ENCODE measurements at places on chromosomes 7 and 10.

GRCh38 chr7:122307228-122307621 is 2.7 kb upstream of the FEZF1 start:
- no peak for DNase-seq

DNA sequence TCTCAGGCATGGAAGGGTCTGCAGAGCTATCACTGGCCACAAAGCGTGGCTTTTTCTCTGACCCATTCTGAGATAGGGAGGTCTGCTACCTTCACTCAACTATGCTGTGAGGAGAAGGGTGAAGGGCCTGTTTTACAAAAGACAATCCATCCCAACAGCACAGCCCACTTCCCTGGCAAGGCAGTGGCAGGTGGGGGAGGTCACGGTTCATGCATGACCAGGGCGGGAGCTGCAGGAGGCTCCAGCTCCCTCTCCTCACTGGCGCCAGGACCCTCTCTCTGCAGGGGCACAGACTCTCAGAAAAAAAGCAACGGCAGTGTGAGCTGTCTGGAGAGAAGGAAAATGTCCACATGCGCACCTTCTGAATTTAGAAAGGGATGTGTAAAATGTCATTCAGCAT is 28.5 kb downstream of the GRB10 start:
- no peak for DNase-seq

- no peak for DNase-seq
Observed at GRCh38 chr7:96331233-96331632, 9.3 kb upstream of the SLC25A13 start.

- no peak for DNase-seq
Observed at GRCh38 chr7:151394076-151395035, 15.5 kb downstream of the WDR86 start.

DNA sequence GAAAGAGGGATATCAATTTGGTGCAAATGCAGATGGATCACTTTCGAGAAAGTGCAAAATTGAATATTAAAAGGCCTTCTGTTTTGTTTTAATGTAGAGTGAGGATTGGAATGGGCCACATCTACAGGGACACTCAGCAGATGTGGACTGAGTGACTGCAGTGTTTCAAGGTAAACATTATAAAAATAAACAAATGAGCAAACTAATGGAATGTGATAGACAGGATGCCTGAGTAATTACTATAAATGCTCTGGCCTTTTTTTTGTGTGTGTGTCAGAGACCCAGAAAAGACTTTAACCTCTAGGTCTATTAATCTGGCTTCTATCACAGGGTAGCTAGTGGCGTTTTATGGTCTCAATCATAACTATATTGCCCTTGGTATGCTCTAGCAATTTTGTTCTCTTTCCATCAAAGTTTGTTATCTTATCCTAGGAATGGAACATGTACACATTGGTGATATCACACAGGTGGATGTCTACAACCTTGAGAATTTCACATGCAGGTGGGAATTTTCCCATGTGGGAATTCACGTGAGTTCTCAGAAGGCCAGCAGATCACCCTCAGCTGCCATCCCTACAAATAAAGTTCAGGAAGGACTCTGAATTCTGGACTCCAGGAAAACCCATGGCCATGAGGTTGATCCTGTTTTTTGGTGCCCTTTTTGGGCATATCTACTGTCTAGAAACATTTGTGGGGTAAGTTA is at the start of gene CPA2:
Gene CPA2 (plus strand): TSS at position 606 of the 703 bp plus-strand sequence. CDS start 19 bp downstream, at position 625.
- DNase-seq = no peak

Data from adipocyte (in vitro differentiated cells).